Stimulated activated CD8-positive, alpha-beta memory T cell treated with anti-CD3 and anti-CD28 coated beads, Interleukin-4, amount 100 ng/mL, for 4 hours (primary cell): ENCODE measurements at places on chromosomes 2 and 18.

DNA sequence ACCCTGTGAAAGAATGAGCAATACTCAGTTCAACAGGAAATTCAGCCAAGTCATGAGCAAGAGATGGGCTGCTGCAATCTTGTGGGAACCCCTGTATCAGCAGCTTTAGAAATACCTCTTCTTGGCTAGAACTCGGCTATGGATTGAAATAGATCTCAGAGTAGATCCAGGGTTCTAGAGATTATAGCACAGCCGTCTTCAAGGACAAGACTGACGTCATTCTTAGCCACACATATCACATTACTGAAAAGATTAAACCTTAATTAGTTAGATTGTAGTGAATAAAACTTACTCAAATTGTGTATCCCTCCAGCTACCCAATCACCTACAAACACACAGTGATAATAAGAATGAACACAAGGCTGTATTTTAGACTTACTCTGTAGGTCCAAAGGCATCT lies 776.4 kb downstream of the EPHA4 start:
- no peak for DNase-seq

DNA sequence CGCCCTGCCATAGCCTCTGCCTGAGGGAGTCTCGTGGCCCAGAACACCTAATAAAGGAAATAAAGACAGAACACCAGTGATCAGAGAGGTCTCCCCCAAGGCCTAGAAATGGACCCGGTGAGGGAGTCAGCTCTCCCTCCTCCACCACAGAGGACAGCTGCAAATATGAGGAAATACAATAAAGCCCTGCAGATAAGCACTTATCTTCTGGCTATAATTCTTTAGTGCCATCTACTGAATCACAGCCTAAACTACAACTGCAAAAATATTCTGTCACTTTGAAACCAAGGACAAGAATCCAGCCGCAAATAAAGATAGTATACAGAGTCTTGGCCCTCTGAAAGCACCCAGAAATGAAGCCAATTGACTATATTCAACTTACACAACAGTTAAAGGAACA lies 42.4 kb upstream of the TACR1 start:
- no peak for DNase-seq

- no peak for DNase-seq
Observed at GRCh38 chr18:74333091-74333490, 17.5 kb downstream of the C18orf63 start.

DNA sequence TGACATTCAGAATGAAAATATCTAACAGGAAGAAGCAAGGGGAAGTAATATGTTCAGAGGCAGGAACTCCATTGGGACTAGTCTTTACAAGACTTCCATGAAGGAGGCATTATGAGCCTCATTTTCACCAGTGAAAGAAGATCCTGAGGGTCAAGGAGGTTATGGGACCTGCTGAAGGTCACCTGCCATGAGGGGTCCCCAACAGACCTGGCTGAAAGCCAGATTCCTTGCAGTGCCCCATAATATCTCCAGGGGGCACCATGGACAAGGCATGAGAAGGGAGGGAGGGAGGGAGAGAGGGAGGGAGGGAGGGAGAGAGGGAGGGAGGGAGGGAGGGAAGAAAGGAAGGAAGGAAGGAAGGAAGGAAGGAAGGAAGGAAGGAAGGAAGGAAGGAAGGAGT lies 27.9 kb downstream of the XDH start:
- no peak for DNase-seq

DNA sequence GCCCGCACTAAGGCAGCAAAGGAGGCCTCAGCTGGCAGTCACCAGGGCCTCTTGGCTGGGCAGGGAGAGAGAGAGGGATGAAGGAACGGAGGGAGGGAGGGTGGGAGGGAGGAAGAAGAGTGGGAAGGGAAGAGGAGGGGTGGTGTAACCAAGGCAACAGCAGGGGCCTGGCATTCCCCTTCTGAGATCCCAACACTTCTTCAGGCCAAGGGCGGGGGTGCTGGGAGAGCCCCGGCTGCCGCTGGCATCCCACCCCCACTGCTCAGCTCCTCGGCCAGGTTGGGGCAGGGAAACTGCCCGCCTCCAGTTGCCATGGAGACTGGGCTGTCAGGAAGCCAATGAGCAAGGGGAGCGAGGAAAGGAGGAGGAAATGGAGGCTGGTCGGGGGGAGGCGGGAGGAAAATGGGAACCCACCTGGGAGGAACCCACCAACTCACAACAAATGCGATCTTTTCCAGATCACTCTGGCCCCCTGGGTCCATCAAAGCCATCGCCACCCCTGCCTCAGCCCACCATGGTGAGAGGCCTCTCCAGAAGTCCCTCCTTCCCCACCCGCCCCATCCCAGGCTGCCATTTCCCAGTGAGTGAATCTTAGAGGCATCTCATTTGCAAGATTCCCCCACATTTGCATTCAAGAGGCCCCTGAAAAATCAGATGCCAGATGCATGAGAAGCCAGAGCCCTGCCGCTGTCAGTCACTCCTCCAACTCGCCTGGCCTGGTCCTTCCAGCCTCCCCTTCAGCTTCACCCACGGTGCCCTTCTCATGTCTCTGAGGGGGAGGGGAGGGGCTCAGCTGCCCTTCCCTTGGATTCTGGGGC lies 12.4 kb downstream of the SH2D6 start:
- no peak for DNase-seq

DNA sequence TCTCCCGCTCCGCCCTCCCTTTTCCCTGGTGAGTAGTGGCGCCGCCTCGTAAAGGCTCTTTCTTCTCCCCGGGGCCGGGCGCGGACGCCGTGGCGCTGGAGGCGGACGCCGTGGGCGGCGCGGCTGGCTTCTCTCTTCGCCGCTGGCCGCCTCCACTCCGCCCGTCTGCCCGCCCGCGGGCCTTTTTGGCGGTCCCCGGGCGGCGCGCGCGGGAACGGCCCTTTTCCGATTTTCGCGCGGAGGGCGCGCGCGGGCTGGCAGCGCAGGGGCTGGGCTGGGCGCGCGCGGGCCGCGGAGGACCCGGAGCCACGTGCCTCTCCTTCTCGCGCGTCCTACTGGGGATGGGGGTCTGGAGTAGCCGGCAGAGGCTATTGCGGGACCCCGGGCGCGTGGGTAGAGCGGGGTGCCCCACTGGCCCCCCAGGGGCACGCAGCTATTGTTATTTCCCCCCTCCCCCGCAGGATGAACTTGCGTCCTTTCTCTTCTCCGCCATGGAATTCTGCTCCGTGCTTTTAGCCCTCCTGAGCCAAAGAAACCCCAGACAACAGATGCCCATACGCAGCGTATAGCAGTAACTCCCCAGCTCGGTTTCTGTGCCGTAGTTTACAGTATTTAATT lies 472 bp downstream of the SLC20A1 start:
- no peak for DNase-seq

- peak; percentile 27 for DNase-seq
Observed at GRCh38 chr18:76821875-76822505, 367 bp upstream of the ZNF236 start.

DNA sequence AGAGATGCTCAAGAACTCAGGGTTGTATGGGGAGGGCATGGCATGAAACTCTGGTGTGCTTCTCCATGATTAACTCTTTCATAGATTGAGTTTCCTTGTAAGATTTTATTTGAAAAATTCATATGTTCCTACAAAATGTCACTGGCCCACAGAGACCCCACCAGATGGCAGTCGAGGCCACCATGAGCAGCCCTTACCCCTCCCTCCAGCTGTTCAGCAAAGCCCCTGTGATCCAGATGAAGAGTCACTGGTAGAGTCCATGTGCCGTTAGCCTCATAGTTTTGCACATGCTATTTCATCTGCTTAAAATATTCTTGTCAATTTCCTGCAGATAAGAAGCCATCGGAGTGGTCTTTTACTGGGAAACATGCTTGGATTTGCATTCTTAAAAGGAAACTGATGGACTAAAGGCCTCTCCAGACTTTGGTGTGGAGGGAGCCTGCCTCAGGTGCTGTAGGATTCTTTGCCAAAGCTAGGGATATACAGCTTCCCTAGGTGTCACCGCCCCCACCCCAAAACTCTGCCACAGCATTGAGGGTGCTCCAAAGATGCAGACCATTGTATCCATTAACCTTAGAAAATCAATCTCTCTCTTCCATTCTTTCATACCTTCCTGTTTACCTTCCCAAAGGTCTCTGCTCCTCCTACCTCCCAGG lies 18.8 kb downstream of the ZNF385B start:
- DNase-seq, result no peak

- no peak for DNase-seq
Observed at GRCh38 chr2:85702172-85702571, 8.0 kb downstream of the GNLY start.

GRCh38 chr2:241092677-241093076 lies 9.4 kb downstream of the MTERF4 start:
- DNase-seq, result no peak

DNA sequence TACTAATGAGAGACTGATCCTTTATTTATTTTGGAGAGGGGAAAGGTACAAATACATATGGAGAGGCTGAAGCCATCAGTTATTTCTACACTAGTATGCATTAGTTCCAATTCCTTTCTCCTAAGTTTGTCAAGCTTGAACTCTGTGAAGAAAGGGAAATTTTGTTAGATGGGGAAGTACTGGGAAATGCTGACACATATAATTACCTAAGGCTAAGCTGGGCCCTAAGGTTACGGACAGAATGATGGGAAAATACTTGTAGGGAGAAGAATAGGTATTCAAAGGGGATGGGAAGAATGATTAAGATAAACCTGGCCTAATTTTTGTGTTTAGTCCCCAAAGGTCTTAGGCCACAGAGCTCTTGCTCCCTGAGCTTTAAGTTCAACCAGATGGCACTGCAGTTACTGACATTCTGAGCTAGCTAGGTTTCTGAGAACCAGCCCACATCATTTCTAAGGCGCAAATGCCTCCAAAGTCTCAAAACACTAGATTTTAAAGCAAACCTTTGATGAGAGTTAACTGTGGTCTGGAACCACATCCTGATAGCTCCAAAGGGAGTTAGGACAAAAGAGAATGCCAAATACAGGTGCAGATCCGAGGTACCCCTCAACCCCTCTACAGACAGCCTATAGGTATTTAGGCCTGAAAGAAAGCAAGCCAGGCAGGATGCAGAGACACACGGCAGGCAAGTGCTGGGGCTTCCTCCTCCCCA lies 2.7 kb downstream of the TMEM163 start:
- no peak for DNase-seq

DNA sequence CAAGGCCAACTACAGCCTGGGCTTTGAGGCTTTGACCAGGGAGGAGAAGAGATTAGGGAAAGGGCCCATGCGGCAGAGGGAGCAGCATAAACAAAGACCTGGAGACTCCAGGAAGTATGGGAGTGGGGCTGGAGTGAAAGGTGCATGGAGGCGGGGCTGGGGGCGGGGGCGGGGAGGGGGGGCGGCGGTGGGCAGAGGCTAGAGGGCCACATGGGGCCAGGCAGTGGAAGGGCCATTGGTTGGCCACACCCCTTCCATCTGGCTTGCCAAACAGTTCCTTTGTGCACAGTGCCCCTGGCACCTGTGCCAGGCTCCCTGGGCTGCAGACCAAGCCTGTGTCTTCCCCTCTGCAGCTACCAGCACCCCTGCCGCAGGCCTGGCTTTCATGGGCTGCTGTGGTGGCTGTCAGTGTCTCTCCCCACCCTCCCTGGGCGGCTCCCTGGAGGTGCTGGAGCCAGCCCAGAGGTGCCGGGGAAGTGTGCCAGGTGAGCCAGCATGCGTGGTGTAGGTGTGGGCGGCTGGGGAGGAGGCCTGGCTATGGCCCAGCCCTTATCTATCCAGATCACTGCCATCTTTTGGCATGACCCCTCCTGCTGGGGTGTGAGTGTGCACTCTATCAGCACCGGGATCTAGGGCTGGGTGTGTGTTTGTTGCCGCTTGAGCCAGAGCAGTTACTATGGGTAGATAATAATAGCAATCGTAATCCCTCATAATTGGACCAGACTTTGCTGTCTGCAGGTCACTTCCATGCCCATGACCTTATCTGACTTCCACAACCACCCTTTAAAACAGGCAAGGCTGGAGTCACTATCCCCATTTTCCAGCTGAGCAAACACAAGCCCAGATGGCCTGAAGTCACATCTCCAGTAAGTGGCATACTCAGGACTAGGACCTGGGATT lies 30.5 kb downstream of the DNMT3A start:
- DNase-seq, result no peak

- no peak for DNase-seq
Observed at GRCh38 chr2:45585267-45585861, 25.7 kb downstream of the SRBD1 start.

- no peak for DNase-seq
Observed at GRCh38 chr2:217802266-217802665, 200.5 kb downstream of the TNS1 start.

DNA sequence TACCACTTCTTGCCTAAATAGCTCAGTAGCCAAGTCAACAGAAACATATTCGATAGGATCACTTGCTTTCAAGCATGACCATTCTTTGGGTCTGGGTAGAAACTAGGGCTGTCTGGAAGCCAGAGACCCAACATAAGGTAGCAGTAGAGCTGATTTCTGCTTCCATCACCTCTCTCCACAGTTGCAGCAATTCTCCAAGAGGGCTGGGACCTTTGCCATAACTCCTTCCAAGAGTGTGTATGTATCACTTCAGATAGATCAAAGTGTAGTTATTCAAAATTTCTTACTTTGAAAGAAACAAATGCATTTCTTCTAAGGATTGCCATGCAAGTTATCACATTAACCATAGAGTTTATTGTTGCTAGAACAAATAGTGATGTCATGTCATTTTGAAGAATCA lies 172.0 kb upstream of the GALNT5 start:
- DNase-seq, result no peak

DNA sequence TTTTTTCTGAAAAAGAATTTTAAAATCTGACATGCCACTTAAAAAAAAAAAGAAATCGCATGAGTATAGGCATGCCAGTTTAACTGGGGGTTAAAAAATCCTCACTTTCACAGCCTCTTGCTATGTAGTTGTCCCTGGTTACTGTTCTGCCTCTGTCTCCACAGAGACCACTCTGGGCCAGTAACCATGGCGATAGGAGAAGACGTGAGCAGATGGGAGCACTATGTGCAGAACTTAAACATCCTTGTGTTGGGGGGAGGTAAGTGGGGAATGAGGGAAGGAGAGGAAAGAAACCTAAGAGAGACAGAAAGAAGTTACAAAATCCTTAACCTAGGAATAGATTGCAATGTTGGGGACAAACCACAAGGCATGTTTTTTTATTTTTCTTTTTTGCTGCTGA lies 75.9 kb upstream of the CYRIA start:
- no peak for DNase-seq

- no peak for DNase-seq
Observed at GRCh38 chr2:159817283-159817682, 19.3 kb upstream of the CD302 start.

DNA sequence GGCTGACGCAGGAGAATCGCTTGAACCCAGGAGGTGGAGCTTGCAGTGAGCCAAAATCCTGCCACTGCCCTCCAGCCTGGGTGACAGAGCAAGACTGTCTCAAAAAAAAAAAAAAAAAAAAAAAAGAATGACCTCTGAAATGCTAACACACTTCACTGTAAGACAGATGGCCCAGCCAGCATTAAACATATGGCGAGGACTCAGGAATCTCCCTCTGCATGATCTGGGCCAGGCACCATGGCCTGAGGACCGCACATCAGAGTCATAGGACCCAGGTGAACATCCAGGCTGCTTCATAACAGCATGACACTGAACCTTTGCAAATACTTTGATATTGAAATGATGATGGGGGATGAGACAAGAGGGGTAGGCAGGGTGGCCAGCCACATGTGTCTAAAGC lies 56.1 kb upstream of the DNMT3A start:
- no peak for DNase-seq

- no peak for DNase-seq
Observed at GRCh38 chr18:32469190-32469651, 1.5 kb downstream of the GAREM1 start.

DNA sequence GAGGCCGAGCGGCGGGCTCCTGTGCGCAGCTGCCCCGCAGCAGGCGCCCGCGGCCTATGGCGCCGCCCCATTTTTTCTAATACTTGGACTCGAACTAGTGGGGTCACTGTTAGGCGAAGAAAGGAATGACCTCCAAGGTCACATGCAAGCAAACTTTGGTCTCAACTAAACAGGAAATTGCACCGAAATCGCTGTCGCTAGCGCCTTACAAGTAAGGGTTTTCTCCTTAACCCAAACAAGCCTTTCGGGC lies 339 bp downstream of the ACAA2 start:
- DNase-seq, result no peak
